ENCODE measurements at places on chromosomes 6 and 20. TPM values are rescaled to one million over a fixed set of nuclear protein-coding genes. Genes with fewer than 3 reads are reported as not detected.
A peak's percentile ranks its signal among the peaks of the same experiment; 100 is the strongest.

DNA sequence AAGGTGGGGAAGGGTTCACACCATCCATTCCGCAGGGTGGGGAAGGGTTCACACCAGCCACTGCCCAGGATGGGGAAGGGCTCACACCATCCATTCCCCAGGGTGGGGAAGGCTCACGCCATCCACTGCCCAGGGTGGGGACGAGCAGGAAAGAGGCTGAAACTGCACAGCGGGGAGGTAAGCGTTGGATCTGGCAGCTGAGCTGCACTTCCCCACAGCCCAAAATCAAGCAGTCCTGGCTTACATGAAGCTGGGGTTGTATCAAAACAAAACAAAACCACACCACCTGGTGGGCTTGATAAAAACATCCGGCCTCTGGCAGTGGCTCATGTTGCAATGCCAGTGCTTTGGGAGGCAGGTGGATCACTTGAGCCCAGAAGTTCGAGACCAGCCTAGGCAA, 268.5 kb downstream of the TAF4 start:
- H3K27ac ChIP-seq: no peak overlapping the region
- H3K4me1 ChIP-seq: peaks cover 3% of the 10 kb centered on the region
- no peak overlapping the region for H3K4me3 ChIP-seq

- DNase-seq: no peak
- H3K27me3 ChIP-seq: no peaks in the 10 kb centered on the region
- peak overlapping the region; percentile 33 for H3K4me3 ChIP-seq
- peaks cover 74% of the 10 kb centered on the region for H3K4me1 ChIP-seq
Measured at GRCh38 chr20:49889001-49889934, 26.1 kb downstream of the SPATA2 start.

- H3K27me3 ChIP-seq: no peaks in the 10 kb centered on the region
- peak; percentile 87 for DNase-seq
- peaks cover 35% of the 10 kb centered on the region for H3K4me1 ChIP-seq
- H3K36me3 ChIP-seq: no peaks in the 10 kb centered on the region
- H3K4me3 ChIP-seq: peak within 1 kb of the TSS; percentile 96
- H3K27ac ChIP-seq: peak within 1 kb of the TSS; percentile 98
Measured at GRCh38 chr20:48921168-48921882, at the start of gene ARFGEF2. Gene ARFGEF2 (plus strand): TSS chr20:48921711. CDS start chr20:48921890, 179 bp downstream.

- no peak for DNase-seq
- H3K27ac ChIP-seq: no peak overlapping the region
Measured at GRCh38 chr20:34850969-34851368, 21.7 kb downstream of the GGT7 start.

DNA sequence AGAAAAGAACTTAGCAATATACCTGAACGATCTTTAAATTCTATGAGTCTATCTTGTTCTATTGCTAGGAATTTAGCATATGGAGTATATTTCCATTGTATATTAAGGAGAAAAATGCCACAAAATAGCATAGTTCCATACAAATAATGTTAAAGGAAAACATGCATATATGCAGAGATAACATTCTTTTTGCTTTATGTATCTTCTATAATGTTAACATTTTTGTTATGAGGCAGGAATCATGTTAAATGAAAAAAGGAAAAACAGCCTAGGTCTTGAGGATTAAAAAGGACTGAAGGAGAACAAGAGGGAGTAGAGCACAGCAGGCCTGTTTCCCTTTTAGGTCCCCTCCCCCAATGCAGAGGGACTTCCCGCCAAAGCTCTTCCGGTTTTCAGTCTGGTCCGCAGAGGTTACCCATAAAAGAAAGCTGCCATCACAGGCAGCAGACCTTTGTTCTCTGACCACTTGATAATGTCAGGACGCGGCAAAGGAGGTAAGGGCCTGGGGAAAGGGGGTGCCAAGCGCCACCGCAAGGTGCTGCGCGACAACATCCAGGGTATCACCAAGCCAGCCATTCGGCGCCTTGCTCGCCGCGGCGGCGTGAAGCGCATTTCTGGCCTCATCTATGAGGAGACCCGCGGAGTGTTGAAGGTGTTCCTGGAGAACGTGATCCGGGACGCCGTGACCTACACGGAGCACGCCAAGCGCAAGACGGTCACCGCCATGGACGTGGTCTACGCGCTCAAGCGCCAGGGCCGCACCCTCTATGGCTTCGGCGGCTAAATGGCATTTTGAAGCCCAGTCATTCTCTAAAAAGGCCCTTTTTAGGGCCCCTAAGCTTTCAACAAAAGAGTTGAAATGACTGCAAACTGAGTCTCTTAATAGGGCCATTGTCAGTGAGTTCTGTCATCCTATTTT, 108.4 kb upstream of the PRSS16 start:
- peaks cover 51% of the 10 kb centered on the region for H3K4me1 ChIP-seq

- H3K27me3 ChIP-seq: peaks cover 19% of the 10 kb centered on the region
- H3K4me1 ChIP-seq: peaks cover 24% of the 10 kb centered on the region
- no peak overlapping the region for H3K27ac ChIP-seq
- H3K4me3 ChIP-seq: no peak overlapping the region
- no peaks in the 10 kb centered on the region for H3K36me3 ChIP-seq
- DNase-seq: no peak
Measured at GRCh38 chr6:169935861-169936260, 184.4 kb downstream of the ERMARD start.

DNA sequence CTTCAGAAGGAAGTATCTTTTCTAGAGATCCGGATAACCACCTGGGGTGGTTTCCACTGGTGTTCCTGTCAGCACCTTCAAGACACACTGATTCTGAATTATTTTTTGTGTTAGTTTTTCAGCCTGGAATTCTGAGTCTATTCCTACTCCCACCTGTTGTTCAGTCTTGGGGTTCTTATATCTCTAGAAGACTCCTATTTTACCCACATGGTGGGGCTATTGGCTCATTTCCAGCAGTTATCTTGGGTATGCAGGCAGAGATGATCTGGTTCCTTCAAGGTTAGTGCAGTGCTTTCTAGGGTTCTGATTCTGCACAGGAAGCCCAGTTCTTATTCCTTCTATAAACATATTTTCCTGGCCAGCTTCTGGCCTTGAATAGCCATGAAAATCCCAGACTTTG, 175.6 kb upstream of the PDE7B start:
- DNase-seq: peak; percentile 17
- no peaks in the 10 kb centered on the region for H3K27me3 ChIP-seq
- H3K4me3 ChIP-seq: no peak overlapping the region
- H3K27ac ChIP-seq: no peak overlapping the region

DNA sequence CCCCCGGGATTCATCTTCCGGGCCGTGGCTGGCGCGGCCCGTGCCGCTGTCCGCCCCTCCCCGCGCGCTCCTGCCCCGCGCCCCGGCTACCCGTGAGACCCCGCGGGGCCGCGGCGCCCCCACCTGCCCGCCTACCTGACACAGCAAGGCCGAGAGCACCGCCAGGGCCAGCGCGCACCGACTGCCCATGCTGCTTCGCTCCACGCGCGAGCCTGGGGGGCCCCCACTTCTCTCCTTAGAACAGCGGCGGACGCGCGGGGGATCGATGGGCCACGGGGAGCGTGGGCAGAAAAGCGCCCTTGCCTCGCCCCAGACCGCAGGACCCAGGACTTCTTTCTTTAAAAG, 955 bp downstream of the DLL1 start:
- no peak for DNase-seq
- H3K27me3 ChIP-seq: peaks cover 89% of the 10 kb centered on the region
- peaks cover 12% of the 10 kb centered on the region for H3K36me3 ChIP-seq

DNA sequence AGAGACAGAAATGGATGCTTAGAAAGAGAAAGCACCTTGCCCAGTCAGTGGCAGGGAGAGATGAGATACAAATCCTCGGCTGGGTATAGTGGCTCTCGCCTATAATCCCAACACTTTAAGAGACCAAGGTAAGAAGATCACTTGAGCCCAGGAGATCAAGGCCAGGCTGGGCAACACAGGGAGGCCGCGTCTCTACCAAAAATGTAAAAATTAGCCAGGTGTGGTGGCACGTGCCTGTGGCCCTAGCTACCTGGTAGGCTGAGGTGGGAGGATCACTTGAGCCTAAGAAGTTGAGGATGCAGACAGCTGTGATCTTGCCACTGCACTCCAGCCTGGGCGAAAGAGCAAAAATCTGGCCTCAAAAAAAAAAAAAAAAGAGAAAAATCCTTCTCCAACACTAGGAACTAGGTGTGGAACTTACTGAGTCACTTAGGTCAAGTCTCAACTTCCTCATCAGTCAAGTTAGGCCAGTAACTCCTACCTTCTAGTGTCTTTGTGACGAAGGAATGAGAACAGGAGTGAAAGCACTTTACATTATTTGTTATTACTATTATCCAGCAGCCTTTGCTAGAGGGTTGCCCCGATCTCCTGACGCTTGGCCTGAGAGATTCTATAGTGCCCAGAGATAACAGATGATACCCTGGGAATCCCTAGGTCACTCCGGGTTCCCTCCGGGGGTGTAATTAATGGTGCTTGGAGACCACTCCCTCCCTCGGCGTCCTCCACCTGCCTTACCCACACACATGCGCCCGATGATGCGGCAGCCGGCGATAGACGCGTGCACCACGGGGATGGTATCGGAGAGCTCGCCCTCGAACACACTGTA, 918 bp downstream of the EIF6 start:
- H3K4me1 ChIP-seq: peaks cover 28% of the 10 kb centered on the region
- peak overlapping the region; percentile 98 for H3K4me3 ChIP-seq
- peaks cover 8% of the 10 kb centered on the region for H3K36me3 ChIP-seq
- H3K27ac ChIP-seq: peak overlapping the region; percentile 84

GRCh38 chr6:108114841-108115597, 40.5 kb upstream of the OSTM1 start:
- H3K27me3 ChIP-seq: peaks cover 97% of the 10 kb centered on the region
- peak; percentile 57 for DNase-seq
- H3K4me3 ChIP-seq: peak overlapping the region; percentile 64

DNA sequence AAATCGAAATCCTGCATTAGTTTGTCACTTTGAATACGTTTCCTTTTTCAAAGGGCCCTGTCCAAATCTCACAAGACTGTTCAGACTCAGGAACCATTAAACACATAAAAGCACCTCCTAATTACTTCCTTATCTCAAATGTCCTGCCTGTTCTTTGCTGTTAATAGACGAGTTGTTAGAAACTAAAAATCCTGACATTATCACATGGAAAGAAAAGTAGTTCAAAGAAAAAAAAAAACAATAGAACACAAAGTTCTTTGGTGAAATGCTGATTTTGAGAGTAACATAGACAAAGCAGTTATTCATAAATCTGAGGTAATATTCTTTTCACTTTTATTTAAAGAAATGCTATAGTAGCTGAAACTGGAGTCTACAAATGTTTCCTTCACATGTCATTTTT, 12.1 kb upstream of the TAB2 start:
- H3K4me3 ChIP-seq: no peak overlapping the region
- H3K4me1 ChIP-seq: peaks cover 23% of the 10 kb centered on the region
- peak overlapping the region; percentile 60 for H3K27ac ChIP-seq
- DNase-seq: no peak

- no peaks in the 10 kb centered on the region for H3K4me1 ChIP-seq
- no peaks in the 10 kb centered on the region for H3K27me3 ChIP-seq
- H3K36me3 ChIP-seq: peaks cover 25% of the 10 kb centered on the region
- H3K27ac ChIP-seq: no peak overlapping the region
- no peak overlapping the region for H3K4me3 ChIP-seq
- no peak for DNase-seq
Measured at GRCh38 chr6:135291288-135292076, 110.4 kb downstream of the MYB start.

- H3K27ac ChIP-seq: peak overlapping the region; percentile 85
- peak overlapping the region; percentile 3 for H3K4me3 ChIP-seq
- H3K27me3 ChIP-seq: no peaks in the 10 kb centered on the region
Measured at GRCh38 chr6:90484903-90485302, 102.0 kb downstream of the MAP3K7 start.

DNA sequence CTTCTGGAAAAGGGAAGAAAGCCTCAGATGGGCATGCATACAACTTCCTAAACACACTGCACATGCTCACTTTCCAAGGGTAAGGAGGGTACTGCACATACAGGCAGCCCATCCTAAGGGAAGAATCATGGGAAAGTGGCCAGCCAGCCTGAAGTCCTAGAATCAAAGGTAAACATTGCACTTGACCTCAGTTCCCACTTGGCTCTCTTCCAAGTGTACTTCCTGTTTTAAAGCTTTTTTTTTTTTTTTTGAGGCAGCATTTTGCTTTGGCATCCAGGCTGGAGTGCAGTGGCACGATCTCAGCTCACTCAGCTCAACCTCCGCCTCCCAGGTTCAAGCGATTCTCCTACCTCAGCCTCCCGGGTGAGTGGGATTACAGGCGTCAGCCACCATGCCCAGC, 225.3 kb upstream of the EPHA7 start:
- no peak overlapping the region for H3K27ac ChIP-seq
- H3K4me3 ChIP-seq: no peak overlapping the region
- H3K27me3 ChIP-seq: no peaks in the 10 kb centered on the region
- peaks cover 3% of the 10 kb centered on the region for H3K36me3 ChIP-seq

DNA sequence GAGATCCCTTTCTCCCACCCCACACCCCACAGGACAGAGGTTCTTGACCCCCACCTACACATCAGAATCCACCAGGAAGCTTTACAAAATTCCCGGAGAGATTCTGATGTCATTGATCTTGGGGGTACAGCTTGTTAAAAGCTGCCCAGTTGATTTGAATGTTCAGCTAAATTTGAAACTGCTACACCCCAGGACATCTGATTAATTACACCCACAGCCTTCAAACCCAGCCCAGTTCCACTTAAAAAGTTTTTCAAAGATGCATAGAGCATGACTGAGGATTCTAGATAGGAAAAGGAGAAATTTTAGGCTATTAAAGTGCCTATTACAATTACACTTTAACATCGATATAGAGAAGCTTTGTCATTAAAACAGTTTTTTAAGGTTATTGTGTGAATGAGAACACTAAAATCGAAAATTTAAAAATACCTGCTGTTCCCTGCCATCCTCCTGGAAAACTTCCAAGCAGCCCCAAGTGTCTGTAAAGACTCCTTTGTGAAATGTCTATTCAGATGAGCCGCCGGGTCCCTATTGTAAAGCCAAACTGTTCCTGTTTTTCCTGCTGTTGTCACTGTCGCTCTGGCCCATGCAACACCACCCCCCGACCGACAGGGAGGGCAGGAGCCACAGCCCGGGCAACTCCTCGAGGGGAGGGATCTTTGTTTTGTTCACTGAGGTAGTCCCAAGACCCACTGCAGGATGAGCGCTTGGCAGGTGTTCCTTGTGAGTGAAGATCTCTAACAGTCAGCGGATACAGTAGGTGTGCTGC, 132.5 kb upstream of the PHACTR3 start:
- H3K4me3 ChIP-seq: no peak overlapping the region
- H3K36me3 ChIP-seq: no peaks in the 10 kb centered on the region
- no peak overlapping the region for H3K27ac ChIP-seq
- H3K27me3 ChIP-seq: peaks cover 6% of the 10 kb centered on the region

DNA sequence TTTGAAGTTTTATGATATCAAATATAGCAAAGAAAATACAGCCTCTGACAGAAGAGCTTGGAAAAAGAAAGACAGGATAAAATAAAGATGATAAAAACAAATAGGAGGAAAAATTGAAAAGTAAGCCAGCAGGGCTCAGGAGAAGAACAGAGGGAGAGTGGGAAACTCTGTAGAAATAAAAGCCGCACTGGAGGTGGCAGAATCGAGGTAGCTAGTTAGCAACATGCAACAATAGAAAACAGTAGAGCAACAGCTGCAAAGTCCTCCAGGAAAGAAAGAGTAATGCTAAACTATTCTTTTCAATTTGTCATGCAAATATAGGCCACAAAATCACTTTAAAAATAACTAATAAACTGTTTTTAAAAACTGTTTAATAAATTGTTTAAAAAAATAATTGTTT, 28.8 kb downstream of the HBS1L start:
- no peak overlapping the region for H3K27ac ChIP-seq
- no peak for DNase-seq
- H3K4me3 ChIP-seq: no peak overlapping the region
- H3K4me1 ChIP-seq: peaks cover 19% of the 10 kb centered on the region
- peaks cover 2% of the 10 kb centered on the region for H3K36me3 ChIP-seq

POFUT1 gene
- total RNA-seq: 47.5 TPM

SALL4 gene
- 90.7 TPM for total RNA-seq

CRIP3 gene
- total RNA-seq: 2.0 TPM

KIF16B gene
- total RNA-seq: 8.8 TPM

LPIN3 gene
- total RNA-seq: 1.8 TPM

COL12A1 gene
- total RNA-seq: 50.2 TPM

FAM217A gene
- total RNA-seq: not detected

MCCD1 gene
- not detected for total RNA-seq

CNR1 gene
- total RNA-seq: 8.4 TPM

PLG gene
- 0.30 TPM for total RNA-seq
